ENCODE measurements at places on chromosomes 11 and 22.

DNA sequence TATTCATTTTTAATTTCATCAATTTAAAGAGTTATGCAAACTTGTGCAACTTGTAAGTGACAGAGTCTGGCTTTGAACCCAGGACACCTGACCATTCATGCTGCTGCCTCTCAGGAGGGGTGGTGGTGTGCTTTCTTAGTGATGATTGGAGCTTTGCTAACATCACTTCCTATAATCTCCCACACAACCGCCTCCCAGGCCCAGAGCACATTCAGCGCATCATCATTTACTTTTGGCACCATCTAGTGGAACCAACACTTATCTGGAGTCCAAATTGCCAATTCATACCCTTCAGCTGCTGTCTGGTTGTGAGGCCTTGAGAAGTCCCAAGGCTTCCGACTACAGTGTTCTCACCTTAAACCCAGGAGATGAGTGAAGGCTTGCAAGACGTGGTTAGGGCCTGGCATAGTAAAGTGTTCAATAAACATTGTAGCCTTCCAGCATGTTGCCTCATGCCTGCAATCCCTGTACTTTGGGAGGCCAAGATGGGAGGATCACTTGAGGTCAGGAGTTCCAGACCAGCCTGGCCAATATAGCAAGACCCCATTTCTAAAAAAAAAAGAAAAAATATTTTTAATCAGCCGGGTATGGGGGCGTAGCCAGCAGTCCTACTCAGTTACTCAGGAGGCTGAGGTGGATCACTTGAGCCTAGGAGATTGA lies 1.1 kb upstream of the TTLL1 start:
- DNase-seq, result peak; percentile 66

DNA sequence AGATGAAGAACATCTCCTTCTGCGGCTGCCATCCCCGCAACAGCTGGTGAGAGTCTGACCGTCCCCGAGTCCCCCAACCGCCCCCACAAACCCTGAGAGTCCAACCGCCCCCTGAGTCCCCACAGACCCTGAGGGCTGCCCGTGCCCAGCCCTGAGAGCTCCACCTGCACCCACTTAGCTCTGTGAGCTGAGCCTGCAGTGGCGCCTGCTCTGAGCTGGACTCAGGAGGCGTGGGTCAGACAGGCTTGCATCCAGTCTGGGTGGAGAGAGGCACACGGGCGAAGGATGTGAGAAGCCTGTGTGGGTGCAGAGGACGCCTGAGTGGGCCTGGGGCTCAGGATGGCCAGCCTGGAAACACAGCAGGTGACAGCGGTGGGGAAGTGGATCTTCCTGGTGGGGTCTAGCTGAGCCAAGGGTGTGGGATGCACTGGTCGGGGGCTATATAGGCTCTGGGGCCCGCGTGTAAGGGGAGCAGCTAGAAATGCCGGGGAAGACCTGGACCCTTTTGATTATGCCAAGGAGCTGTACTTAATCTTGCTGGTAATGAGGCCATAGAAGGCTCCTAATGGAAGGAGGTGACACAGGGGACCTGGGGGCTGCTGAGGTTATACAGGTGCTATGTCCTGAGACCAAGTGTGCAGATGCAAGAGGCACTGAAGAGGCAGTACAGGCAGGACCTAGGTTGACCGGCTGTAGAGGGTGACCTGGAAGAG lies 6.5 kb downstream of the MAPK8IP2 start:
- no peak for DNase-seq

- no peak for DNase-seq
These were observed 10.4 kb upstream of the MED17 start for GRCh38 chr11:93773601-93774200.

DNA sequence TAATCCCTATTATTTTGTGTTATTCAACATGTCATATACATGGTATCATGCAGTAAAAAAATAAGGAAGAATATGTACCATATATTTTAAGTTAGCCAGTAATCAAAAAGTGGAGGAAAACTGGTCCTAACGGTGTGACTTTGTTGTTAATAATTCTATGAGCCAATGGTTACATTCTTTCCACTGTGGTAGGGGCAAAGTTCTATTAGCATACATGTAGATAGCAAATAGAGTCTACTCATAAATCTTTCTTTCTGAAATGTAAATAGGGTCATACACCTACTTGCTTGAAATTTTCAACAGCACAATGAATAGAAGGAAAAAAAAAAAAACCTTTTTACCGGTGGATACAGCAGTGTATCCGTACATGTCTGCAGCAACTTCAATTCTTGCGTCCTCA lies 364.8 kb downstream of the RAB38 start:
- DNase-seq, result no peak

Measured in left cardiac atrium (tissue), 4 donors.